ENCODE measurements at places on chromosomes 7 and 10.

DNA sequence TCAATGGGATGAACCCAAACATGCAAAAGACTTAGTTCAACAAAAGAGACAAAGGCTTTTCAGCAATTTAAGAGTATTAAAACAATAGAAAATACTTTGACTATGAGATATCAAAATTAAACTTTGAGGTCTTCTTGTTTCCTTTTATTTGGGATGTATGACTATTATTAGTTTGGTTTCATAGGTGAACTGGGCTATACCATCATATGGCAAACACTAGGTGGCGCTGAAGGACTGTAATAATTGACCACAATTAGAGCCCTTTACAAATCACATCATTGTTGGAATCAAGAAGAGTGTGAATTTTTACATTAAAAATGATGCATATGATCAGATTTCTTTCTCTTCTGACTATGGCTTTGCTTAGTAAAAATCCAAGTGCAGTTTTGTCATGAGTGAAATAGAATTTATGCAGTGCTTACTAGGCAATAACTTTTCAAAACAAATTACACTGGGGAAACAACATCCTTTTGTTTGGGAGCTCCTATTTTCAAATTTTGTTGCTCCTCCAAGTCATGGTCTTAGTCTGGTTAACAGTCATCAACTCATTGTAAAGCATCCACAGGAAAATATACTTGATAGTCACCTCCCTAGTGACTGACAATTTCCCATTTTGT is 14.7 kb upstream of the NXPH1 start:
- DNase-seq, result peak; percentile 67

DNA sequence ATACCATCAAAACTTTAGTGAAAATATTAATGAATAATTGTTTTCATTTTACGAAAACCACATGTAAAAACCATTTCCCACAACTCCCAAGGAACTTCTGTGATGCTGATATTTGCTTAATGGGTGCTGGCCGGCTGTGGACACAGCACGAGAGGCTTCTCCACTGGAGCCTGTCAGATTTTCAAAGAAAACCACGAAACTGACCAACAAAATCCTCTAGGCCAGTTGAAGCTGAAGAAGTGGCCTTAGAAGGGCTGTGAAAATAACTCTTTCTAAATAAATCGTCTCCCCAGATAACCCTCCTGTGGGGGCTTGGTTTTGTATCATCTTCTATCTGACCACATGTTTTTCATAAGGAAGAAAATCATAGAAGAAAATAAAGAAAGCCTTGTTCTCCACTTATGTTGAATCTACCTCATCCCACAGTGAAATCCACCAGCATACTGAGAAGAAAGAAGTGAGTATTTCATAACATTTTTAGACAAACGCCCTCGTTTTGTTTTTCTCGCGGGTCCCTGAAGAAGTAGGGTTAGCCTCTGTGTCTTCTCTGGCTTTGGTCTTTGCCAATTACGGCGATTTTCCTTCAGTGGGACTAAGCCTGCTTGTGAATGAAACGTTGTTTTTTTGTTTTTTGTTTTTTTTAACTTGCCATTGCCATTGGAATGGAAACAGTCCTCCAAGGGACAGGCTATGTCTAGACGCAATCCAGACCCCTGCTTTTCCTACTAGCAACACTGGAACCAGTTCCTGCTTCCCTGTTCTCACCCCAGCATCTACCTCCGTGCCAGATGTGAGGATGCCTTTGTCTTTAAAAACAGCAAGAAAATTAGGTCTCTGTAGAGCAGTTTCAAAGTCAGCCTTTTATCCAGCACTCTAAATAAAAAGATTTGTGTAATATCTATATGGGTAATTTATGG is 123.9 kb downstream of the ADAM12 start:
- DNase-seq, result no peak

DNA sequence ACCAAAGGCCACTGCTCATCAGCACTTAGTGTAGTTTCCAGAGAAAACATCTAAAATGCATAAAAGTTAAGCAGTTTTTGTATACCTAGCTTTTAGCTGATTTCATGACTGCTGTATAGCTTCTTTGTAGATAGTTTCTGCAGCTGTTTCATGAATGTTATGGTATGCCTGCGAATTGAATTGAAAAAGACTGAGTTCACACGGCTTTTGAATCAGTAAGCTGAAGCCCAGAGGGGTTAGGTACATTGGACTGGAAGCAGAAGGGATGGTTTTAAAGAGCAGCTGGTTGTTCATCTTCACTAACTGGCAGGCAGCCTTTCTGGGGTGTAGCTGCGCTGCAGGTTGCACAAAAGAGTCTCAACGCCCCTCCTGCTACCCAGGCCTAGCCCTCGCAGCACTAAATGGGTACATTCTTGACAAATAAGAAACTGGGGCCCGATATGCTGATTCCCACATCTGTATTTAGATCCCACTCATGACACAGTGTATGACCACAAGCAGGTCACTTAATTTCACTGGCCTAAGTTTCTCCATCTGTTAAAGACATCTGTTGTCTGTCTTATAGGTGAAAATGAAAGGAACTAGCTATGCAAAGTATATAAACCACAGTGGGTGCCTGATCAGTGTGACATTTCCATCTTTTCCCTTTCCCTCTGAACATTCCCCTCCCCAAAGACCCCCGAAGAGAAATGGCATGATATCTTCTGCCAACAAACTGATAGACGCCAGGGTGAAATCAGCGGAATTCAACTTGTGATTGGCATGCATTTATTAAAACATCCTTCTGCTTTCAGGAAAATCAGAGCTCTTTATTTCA is 85.9 kb upstream of the AGBL3 start:
- no peak for DNase-seq

DNA sequence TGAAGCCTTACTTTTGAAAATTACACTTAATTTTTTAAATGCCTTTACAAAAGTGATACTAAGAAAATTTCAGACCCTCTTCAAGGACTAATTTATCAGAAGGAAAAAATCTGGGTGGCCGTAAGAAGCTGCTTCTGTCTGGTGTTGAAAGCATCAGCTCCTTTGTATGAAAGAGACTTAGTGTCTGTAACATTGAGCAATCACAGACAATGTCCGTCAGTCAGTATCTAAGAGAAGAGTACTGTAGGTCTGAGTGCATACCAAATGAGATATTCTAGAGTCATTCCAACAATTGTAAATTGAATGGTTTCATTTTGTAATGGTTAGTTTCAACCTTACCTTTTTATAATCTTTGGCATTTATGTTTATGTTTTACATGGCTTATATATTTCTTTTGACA is 11.1 kb upstream of the MDFIC start:
- DNase-seq, result no peak

DNA sequence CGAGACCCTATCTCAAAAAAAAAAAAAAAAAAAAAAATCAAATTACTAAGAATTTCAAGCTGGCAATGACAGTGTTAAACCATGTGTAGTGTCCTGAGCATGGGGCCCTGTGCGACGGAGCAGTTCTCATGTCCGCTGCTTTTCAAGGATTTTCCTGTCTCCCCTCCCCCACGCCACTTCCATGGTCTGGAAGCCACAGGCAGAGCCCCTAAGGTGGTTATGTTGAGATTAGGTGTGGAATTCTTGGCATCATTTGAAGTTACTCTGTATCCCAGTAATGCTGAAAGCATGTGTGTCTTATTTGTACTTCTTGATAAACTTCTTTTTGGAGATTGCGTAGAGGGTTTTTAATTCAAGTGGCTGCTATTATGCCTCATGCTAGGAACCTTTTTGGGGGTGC is 65.2 kb downstream of the PFKFB3 start:
- no peak for DNase-seq

- no peak for DNase-seq
Measured at GRCh38 chr10:96344178-96344577, 14.6 kb downstream of the OPALIN start.

DNA sequence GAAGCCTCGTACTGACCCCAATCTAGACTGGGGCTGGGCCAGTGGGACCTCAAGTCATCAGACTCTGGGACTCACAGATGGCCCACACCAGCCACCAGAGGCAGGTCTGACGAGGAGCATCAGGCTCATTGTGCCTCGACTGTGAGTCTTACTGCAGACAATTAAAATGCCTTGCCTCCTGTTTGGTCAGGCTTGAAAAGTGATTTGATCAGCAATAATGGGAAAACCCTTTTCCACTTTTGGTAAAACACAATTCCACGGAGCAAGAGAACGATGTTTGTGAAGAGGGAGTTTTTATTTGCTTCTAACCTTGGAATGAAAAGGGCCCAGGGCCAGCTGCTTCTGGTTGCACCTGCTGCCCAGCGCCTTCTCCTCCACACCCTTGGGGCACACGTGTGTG is 43.9 kb downstream of the C10orf143 start:
- no peak for DNase-seq

DNA sequence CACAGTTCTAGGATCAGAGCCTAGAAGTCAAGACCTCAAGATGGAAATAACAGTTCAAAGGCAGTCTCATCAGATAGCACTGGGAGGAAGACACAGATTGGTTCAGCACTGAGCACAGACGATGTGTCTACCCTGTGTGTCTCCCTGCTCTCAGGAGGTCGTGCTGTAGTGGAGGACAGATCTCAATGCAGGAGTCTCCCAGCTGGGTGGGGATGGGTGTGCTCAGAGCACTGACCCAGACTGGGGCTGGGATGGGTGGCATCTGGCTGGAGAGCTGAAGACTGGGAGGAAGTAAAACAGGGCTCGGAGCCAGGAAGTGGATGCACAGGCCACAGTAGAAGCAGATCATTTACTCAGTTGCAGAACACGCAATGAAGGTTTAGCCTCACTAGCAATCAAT is 69.5 kb upstream of the GDF10 start:
- no peak for DNase-seq
